ENCODE measurements at places on chromosomes 5 and 9. TPM values are rescaled to one million over a fixed set of nuclear protein-coding genes. Genes with fewer than 3 reads are reported as not detected.

DNA sequence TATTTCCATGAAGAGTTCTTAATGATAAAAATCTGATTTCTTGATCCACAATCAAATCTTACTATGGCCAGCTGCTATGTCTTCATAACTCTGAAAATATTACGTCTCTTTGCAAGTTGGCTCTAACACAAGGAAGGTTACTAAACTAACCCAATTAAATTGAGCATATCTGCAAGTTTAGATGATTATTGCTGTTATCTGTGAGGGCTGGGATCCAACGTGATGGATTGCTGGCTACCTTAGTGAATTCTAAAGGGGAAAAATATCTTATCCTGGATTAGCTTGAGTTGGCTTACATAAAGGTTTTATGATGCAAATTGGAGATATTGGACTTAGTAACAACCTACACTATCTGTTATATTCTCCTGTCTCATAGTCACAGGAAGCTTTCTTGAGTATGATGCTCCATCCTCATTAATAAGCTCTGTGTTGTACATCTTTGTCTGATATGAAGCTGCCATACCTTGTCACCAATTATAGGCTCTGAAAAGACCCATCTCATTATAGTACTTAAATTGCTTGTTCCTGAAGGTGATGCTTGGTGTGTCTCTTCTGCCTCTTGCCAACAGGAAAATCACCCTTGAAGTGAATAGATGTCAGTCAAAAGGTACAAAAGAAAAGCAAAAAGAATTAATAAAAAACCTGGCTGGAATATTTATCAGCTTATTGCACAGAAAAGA is 733.0 kb upstream of the MEF2C start:
- peaks cover 2% of the 10 kb centered on the region for H3K4me1 ChIP-seq
- no peak overlapping the region for H3K4me3 ChIP-seq
- no peaks in the 10 kb centered on the region for H3K36me3 ChIP-seq

DNA sequence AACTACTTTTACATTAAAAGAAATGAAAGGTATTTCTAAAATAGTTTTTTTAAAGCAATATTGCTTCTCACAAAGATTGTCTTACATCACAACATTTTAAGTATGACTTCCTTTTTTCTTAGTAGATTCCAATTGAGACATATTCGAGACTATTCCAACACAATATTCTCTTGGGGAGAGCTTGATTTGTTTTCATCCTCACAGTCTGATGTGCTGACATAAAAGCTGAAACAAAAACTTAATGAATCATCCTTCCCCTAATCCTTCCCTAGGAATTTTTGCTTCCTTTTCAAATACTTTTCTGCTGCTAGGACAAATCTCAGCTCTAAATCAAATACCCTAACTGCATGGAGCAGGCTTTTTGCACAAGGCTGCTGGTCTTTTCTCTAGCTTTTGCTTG is 245.8 kb upstream of the MAP3K1 start:
- no peak overlapping the region for H3K27ac ChIP-seq
- DNase-seq: no peak
- H3K4me1 ChIP-seq: peaks cover 11% of the 10 kb centered on the region
- no peak overlapping the region for H3K4me3 ChIP-seq
- H3K36me3 ChIP-seq: no peaks in the 10 kb centered on the region

- DNase-seq: no peak
- H3K36me3 ChIP-seq: no peaks in the 10 kb centered on the region
- H3K27ac ChIP-seq: no peak overlapping the region
- no peak overlapping the region for H3K4me3 ChIP-seq
- H3K4me1 ChIP-seq: no peaks in the 10 kb centered on the region
Measured at GRCh38 chr5:113195771-113196170, 219.2 kb downstream of the DCP2 start.

CDH9 gene
- total RNA-seq: not detected

EIF4E1B gene
- total RNA-seq: not detected

Data from GM12878 (cell line).